ENCODE measurements at places on chromosomes 6 and 20.

DNA sequence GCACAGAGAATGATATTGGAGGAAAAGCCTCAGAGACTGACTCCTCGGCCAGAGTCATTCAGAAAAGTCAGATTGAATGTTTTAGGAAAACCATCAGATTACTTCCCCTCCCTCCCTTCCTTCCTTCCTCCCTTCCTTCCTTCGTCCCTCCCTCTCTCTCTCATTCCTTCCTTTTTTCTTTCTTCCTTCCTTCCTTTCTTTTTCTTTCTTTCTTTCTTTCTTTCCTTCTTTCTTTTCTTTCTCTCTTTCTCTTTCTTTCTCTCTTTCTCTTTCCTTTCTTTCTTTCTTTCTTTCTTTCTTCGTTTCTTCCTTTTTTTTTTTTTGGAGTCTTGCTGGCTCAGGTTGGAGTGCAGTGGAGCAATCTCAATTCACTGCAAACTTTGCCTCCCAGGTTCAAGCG lies 7.4 kb downstream of the OCSTAMP start:
- no peak for DNase-seq

GRCh38 chr6:4346659-4347333 lies 211.4 kb upstream of the ECI2 start:
- no peak for DNase-seq

- DNase-seq, result no peak
Observed at GRCh38 chr6:155388591-155388990, 67.0 kb downstream of the NOX3 start.

- DNase-seq, result no peak
Observed at GRCh38 chr20:57124366-57124765, 142.1 kb downstream of the BMP7 start.

DNA sequence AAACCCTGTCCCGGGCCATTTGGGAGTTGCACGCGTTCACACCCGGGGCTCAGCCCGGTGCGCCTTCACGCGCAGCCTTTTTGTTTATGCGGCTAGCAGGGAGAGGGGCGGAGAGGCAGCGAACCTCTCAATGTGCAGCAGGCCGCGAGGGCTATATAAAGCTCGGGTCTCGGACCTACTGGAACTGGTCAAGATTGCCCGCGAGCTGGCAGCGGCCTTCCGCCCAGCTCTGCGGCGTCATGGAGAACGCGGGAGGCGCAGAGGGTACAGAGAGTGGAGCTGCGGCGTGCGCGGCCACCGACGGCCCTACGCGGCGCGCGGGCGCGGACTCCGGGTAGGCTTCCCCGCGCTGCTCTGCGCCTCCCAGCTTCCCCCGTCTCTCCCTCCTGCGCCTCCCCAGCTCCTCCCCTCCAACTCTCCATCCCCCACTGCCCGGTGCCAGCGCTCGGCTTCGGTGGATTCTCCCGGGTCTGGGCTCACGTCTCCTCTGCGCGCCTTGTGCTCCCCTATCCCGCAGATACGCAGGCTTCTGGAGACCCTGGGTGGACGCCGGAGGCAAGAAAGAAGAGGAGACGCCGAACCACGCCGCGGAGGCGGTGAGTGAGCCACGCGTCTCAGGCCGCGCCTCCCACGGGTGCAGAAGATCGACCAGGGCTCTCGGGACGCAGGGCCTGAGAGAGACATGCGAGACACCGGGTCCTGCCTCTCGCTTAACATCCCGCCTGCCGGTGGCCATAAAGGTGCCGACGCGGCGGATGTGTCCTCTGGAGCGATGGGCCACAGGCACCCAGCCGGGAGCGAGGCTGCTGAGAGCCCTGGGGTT lies at the start of gene RIPPLY2:
TSS of gene RIPPLY2 (plus strand) at position 183 of the 823 bp plus-strand sequence. CDS start at position 240, 57 bp downstream.
- DNase-seq, result no peak

GRCh38 chr20:64228751-64229506 lies 26.6 kb upstream of the PCMTD2 start:
- no peak for DNase-seq

DNA sequence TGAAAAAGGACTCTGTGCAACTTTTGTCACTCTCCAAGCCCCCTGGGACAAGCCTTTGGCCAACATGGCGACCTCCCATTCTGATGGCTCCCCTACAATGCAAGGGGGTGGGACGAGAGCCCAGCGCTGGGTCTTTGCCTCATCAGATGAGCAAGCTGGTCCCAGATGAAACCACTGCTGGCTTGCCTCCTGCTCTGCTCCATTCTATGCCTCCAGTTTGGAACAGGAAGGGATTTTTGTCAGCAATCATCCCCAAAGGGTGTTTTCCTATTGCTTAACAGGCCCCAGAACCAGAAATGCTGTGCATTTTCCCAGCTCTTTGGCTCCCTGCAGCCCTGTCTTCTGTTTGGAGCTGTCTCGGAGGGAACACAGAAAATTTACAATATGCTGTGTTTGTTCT lies 412.7 kb downstream of the MAFB start:
- DNase-seq, result no peak

DNA sequence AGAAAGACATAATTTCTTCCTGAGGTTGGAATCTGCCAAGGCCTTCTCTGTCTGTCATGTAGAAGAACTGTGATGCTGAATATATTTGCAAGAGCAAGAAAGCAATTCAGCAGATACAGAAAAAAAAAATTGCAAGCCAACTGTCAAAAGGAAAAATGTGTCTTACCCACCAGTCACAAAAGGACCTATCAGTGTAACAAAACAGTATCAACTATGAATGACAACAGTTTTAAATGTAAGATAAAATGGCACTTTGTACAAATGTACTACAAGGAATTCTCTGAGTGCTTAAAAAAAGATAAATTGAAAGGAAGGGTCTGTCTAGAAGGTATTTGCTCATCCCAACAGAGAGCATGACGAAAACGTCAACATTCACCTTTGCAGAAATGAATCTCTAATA lies 185.3 kb upstream of the TFAP2D start:
- no peak for DNase-seq

Data from activated T-helper 9 cell treated with anti-CD3 and anti-CD28 coated beads, Interleukin-2, amount 50 U/mL, for 16 hours (primary cell).